ENCODE measurements at places on chromosomes 2 and 18.

DNA sequence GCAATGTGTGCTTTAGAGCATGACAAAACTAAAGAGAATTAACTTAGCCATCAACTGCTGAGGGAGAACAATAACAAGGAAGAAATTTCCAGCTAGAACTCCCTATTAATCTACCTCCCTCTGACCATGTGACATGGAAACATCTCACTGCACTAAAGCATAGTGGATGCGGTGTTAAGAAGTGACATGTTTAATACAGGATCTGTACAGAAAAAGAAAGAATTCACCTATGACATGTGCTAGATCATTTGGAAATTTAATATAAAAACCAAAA lies 202.3 kb upstream of the KLHL14 start:
- DNase-seq: no peak

DNA sequence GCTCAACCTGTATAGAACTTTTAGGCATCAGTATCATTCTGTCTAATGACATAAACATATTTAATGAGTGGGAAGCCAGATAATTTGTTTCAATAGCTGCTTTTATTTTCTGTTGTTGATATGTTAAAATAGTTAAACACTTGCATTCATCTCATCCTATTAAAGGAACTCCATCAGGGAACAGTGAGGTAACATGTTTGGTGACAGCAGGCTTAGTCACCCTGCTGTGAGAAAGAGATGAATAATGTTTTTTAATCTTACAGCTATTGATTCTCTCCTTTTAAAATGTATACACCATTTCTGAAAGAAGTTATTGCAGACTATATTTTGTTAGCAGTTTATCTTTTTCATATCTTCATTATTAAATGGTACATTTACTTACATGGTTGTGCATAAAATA lies 123.3 kb upstream of the CWC22 start:
- no peak for DNase-seq

DNA sequence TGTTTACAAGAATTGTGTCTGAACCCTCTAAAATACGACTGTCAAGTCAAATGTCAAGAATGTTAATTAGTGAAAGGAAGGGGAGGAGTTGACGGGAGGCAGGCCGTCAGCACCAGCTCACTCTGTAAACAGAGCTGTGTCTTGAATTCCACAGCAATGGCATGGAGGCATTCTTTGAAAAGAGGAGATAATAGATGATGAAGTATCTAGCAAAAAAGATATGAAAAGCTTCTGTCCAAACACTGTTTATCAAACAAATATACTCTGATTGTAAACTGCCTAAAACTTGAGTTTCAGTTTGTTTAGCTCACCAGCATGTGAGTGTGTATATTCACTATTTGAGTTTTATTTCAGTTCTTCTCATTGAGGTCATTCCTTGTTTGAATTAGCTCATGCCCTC lies 94.7 kb upstream of the CDC42EP3 start:
- no peak for DNase-seq

DNA sequence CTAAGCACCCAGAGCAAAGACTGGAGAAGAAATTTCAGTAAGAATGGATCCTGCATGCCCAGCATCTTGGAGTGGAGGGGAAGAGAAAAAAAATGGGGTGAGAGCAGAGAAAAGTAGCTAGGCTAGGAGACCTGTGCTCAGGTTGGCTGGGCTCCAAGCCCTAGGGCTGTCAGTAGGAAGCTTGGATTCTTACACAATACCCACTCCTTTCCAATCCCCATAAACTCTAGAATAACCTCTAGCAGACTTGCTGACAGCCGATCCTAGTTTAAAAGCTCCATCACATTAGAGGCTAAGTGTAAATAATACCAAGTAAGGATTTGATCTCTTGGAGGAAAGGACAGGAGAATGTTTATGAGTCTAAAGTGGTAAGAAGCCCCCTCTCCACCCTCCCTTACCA lies 46.2 kb upstream of the NABP1 start:
- DNase-seq: no peak

- no peak for DNase-seq
Observed at GRCh38 chr18:35982409-35983114, 10.1 kb downstream of the RMP24 start.

GRCh38 chr2:29951576-29951975 lies 30.2 kb upstream of the ALK start:
- no peak for DNase-seq

GRCh38 chr18:54787616-54788015 lies 40.7 kb upstream of the RAB27B start:
- DNase-seq: no peak

GRCh38 chr2:235527806-235528469 lies 34.1 kb downstream of the AGAP1 start:
- no peak for DNase-seq
